ENCODE measurements at places on chromosomes 3 and 15. TPM values are rescaled to one million over a fixed set of nuclear protein-coding genes. Genes with fewer than 3 reads are reported as not detected.

Gene GTF2A2
- total RNA-seq: 37.6 TPM

Gene C3orf20
- total RNA-seq: not detected

Gene INSYN1
- total RNA-seq: 5.6 TPM

Gene FANCD2OS
- not detected for total RNA-seq

Gene BNC1
- total RNA-seq: 0.68 TPM

Gene TM4SF18
- 1.2 TPM for total RNA-seq

Gene CCNDBP1
- total RNA-seq: 22.6 TPM

Gene GCHFR
- 5.8 TPM for total RNA-seq

Gene FETUB
- not detected for total RNA-seq

Gene GOLGA8J
- total RNA-seq: not detected

Gene P2RY13
- not detected for total RNA-seq

Gene CLDN16
- total RNA-seq: not detected

Gene CISH
- total RNA-seq: 3.5 TPM

Gene C3orf62
- total RNA-seq: 0.75 TPM

Gene TATDN2
- 19.5 TPM for total RNA-seq

Gene PYDC2
- not detected for total RNA-seq

Gene CXCR6
- total RNA-seq: not detected

Gene CCK
- total RNA-seq: not detected

Gene MELTF
- 41.9 TPM for total RNA-seq

Gene C15orf40
- 8.7 TPM for total RNA-seq

Gene TMEM42
- total RNA-seq: 31.5 TPM

Gene PAK2
- 32.6 TPM for total RNA-seq

Gene KLF15
- 21.9 TPM for total RNA-seq

Gene LEKR1
- 0.88 TPM for total RNA-seq
